ENCODE measurements at places on chromosomes 3 and 15.

GRCh38 chr15:78195735-78196201 is 38.6 kb downstream of the ACSBG1 start:
- peak; percentile 89 for DNase-seq

GRCh38 chr15:98163319-98164045 is 203.0 kb downstream of the ARRDC4 start:
- DNase-seq: no peak

DNA sequence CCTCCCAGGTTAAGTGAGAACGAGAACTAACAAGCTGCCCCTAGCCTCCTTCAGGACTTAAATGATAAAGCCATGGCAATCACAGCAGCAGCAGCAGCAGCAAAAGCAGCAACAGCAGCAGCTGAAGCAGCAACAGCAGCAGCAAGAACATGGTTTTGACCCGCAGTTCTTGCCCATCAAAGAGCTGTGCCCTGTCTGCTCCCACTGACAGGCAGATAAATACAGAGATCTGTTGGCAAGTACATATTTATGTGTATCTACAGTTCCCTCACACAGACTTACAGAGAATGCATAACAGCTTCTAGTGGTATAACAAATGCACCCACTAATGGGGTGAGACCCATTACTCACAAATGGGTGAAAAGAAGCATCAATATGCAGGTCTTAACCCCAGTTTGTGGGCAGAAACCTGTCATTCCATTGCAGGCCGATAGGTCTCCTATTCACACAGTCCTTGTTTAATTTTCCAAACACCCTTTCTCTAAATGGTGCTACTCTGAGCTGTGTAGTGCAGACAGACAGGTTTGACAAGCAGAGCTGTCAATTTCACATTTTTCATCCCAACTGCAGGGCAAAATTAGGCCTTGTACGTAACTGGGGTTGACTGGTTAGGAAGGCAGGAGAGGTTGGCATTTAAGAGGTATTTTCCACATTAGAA is 316.3 kb downstream of the TIGIT start:
- no peak for DNase-seq

GRCh38 chr3:173556546-173556945 is 159.0 kb downstream of the NLGN1 start:
- no peak for DNase-seq

- DNase-seq: no peak
Measured at GRCh38 chr3:179697736-179698332, 45.0 kb downstream of the USP13 start.

DNA sequence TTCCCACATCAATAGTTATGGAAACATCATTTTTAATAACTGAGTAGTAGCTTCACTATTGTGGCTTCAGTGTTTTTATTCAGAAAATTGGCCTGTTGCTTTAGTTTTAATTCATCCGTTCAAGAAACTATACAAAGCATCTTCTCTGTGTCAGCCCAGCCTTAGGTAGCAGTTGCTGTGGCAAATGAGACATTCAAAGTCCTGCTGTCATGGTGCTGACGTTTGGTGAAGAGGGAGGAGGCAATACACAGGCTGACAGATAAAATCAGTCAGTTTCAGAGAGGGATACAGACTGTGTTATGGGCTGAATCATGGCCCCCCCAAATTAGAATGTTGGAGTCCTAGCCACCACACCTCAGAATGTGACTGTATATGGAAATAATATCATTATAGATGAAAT is 56.5 kb downstream of the SLC7A14 start:
- no peak for DNase-seq

GRCh38 chr3:39937874-39938273 is 128.5 kb downstream of the MYRIP start:
- no peak for DNase-seq

- DNase-seq: no peak
Measured at GRCh38 chr3:29646043-29646442, 365.2 kb downstream of the RBMS3 start.

DNA sequence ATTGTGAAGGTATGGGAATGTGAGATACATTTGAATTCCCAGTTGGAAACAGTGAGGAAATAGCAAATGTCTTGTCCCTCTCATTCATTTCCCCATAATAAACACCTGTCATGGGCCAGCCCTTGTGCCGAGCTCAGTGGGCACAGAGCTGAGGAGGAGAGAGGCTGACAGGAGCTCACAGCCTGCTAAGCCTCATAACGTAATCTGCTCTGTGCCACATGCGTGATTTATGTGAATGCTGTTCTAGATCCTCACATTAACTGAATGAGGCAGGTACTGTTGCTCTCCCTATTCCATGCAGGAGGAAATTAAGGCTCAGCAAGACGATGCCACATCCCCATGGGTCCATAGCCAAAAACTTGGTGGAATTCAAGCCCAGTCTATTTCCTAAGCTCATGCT is 35.2 kb upstream of the RHO start:
- no peak for DNase-seq

Measured in KBM-7 (cell line).